NCI-H524 treated with DMSO at 0.1 percent for 48 hours (cell line): ENCODE measurements at places on chromosomes 5 and 9.

GRCh38 chr5:56862909-56863308, 46.5 kb upstream of the SETD9 start:
- DNase-seq = no peak

GRCh38 chr9:2477755-2478154, 143.8 kb upstream of the VLDLR start:
- DNase-seq = no peak

DNA sequence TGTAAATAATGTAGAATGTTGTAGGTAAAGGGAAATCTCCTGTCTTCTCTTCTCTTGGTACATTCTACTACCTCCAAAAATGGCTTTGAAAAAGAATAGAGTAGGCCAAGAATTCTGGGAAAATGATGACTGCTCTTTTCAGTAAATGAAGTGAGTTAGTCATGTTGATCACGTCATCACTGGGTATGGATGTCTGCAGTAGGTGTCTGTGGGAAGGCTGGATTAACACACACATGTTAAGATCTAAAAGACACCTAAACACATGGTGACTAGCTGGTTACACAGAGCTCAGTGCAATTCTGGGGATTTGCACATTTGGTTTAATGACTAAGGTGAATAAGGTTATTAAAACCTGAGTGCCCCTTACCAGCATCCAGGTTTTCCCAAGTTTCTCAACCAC, 161.5 kb downstream of the CEP120 start:
- DNase-seq = no peak

DNA sequence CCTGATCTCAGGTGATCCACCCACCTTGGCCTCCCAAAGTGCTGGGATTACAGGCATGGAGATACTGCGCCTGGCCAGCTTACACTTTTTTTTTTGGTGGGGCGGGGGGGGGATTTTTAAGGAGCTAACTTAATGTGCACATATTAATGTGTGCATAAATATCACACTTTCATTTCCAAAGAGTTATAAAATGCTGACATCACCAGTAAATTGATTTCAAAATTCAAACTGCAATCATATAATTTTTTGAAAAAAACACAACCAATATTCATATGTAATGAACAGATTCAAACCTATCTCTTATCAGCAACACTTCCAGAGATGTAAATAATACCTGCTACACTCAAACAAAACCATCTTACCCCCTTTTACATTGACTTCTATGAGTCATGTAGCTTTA, 1006.6 kb upstream of the DMAC1 start:
- DNase-seq = no peak

DNA sequence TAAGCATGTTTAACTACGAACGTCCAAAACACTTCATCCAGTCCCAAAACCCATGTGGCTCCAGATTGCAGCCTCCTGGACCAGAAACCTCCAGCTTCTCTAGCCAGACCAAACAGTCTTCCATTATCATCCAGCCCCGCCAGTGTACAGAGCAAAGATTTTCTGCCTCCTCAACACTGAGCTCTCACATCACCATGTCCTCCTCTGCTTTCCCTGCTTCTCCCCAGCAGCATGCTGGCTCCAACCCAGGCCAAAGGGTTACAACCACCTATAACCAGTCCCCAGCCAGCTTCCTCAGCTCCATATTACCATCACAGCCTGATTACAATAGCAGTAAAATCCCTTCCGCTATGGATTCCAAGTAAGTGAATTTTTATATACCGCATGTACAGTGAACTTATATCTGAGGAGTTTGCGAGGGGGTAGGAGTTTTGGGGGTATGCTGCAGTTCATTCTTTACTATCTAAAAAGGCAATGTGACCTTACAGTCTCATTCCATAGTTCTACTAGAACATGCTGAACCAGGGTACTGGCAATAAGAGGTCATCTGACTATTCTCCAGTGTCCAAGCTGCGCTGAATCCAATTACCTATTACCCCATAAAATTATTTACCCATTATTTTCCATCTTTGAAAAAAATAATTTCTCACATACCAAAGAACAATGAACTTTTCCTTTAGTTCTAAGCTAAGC, 3.1 kb downstream of the MYOT start:
- DNase-seq = no peak

GRCh38 chr9:135219676-135220600, 132.5 kb downstream of the OLFM1 start:
- DNase-seq = no peak

DNA sequence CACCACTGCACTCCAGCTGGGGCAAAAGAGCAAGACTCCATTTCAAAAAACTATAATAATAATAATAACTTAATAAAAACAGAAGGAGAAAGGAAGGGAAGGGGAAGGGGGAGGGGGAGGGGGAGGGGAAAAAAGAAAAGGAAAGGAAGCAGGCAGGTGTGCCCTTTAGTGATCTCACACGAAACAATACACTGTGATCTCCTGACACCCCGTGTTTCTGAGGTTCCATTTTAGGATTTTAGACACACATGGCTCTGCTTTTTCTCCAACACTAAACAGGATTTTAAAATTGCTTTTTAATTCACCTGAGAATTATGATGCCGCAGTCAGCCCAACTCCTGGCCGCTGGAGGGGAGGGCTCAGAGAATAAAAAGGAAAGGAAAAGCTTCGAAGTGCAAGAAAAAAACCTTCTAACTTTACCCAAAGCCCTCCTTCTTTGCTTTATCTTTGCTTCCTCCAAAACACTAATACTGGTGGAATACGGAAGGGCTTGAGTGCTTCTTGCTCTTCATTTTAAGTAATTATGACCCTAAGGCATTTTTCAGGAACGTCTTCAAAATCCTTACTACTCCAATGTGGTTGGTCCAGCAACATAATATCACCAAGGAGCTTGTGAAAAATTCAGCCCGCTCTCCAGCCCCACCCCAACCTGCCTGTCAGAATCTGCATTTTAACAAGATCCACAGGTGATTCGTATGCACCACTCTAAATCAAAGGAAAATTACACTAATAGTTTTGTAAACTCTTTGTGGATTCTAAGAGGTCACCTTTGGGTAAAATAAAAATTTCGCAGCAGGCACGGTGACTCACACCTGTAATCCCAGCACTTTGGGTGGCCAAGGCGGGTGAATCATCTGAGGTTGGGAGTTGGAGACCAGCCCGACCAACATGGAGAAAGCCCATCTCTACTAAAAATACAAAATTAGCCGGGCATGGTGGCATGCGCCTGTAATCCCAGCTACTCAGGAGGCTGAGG, 66.0 kb downstream of the MYO10 start:
- DNase-seq = no peak

- DNase-seq = no peak
Measured at GRCh38 chr9:105205787-105206495, 38.5 kb upstream of the SLC44A1 start.

DNA sequence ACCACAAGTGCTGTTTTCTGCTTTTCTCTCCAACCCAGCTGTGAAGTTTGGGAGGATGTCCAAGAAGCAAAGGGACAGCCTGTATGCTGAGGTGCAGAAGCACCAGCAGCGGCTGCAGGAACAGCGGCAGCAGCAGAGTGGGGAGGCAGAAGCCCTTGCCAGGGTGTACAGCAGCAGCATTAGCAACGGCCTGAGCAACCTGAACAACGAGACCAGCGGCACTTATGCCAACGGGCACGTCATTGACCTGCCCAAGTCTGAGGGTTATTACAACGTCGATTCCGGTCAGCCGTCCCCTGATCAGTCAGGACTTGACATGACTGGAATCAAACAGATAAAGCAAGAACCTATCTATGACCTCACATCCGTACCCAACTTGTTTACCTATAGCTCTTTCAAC, 145.2 kb downstream of the RORB start:
- no peak for DNase-seq

- DNase-seq = no peak
Measured at GRCh38 chr5:68053202-68053601, 162.4 kb upstream of the PIK3R1 start.

DNA sequence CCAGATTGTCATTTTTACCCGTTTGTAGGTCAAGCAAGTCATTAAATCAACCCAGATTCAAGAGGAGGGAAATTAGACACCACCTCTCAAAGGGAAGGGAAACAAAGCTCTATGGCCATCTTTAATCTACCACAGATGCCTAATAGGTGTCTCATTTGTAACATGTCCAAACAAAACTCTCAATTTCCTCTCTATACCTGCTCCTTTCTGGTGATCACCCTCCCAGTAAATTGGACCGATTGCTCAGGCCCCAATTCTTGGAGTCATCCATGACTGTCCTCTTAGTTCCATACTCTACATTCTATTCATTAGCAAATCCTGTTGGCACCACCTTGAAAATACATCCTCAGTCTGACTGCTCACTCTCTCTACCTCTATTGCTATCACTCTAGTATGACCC, 22.1 kb upstream of the UGCG start:
- DNase-seq = no peak

GRCh38 chr9:14501366-14501765, 187.4 kb upstream of the NFIB start:
- DNase-seq = no peak

DNA sequence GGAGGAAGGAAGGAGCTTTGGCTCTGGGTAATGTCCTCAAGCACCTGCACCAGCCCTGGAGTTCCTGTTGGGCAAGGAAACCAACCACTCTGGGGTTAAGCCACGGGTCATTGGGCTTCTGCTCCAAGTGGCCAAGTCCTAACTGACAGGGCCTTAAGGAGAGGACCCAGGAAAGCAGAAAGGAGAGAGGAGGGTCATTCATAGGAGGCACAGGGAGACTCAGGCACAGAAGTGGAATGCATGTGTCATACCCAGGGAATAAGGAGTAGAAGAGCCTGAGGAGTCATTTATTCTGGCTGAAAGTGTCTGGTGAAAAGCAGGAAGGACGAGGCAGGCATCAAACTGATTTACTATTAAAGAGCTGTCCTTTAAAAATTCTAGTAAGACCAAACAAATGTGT, 129.2 kb downstream of the DMRT2 start:
- no peak for DNase-seq

DNA sequence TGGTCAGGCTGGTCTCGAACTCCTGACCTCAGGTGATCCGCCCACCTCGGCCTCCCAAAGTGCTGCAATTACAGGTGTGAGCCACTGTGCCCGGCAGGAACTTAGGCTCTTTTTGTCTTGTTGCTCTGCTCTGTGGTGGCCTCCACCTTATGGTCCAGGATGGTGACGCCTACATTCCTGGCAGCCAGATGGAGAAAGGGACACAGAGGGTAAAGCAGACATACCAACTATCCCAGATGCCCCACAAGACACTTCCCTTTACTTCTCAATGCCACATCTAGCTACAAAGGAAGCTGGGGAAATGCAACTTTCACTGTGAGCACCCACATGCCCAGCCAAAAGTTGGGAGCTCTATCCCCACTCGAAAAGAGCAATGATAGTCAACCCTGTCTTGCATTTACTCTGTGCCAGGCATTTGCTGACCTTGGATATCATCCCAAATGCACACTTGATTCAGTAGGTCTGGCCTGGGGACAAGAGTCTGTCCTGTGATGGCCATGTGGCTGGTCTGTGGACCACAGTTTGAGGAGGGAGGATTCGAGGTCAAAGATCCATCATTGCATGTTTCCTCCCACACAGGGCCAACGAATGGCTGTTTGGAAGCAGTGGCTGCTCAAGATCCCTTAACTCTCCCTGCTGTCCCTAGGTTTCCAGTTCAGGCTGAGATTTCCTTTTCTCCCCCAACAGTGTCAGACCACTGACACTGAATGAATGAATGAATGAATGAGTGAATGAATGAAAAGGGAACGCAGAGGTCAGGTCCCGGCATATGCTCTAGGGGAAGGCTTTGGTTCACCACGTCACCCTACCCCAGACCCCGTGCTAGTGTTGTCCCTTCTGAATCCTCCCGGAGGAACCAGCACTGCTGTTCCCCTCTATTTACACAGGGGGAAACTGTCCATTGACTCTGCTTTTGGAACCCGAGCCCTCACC, 1.4 kb upstream of the ERGIC1 start:
- no peak for DNase-seq

DNA sequence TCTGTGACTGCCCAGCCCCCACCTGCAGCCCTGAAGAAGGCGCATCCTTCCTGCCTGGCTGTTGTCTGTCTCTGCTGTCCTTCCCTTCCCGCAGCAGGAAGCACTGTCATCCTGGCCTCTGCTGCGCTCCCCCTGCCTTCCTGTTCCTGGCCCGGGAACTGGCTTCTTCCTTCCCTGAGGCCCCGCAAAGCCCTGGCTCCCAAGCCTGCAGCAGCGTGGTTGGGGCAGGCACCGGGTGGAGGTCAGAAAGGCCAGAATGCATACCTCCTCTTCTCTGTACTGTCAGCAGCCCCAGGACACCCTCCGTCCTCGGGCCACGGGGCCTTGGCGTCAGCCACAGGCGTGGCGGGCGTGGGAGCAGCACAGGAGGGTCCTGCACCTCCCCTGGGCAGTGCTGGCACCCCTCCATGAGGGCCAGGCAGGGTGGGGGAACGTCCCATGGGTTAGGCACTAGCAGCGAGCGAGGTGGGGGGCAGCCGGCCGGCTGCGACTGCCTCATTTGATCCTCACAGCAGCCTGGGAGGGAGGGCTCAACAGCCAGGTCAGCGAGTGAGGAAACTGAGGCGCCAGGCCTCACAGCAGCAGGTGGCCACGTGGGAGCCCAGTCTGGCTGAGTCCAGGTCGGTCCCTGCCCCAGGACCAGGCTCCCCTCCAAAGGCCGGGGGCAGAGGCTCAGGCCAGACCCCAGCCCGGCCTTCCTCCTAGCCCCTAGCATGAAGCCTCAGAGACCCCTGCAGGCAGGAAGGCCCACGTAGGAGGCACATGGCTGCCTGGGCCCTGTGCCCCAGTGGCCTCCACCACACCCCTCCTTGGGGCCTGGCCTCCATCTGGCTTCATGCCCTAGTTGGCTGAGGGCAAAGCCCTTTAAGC, 9.4 kb downstream of the FLT4 start:
- DNase-seq = no peak

DNA sequence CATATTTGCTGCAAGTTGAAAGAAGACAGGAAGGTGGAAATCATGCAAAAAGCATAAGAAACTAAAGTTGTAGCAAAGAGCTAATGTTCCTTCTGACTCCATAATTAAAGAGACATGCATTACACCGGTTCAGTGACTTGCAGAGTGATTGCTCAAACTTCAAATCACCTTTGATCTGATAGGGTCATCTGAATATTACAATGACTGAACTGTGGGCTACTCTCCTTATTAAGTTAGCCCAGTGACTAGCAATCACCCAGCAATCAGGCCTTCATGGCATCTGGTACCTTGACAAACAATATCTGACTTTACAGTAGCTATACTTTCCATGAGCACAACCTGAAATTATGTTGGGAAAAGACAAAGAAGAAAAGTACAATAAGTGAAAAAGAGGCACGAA, 84.9 kb downstream of the NREP start:
- DNase-seq = no peak

DNA sequence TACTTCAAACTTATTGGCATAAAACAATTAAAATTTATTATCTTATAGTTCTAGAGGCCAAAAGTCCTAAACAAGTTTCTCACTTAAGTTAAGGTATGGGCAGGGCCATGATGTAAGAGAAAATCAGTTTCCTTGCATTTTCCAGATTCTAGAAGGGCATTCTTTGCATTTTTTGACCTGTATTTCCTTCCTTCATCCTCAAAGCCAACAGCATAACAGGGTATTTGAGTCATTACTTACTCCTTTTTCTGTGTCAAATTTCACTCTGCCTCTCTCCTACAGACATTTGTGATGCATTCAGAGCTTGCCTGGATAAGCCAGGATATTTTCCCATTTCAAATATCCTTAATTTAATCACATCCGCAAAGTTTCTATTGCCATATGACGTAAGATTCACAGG, 1499.0 kb downstream of the EFNA5 start:
- no peak for DNase-seq
